GM23338 (cell line): ENCODE measurements at places on chromosomes 1 and 21. TPM values are rescaled to one million over a fixed set of nuclear protein-coding genes. Genes with fewer than 3 reads are reported as not detected.
A peak's percentile ranks its signal among the peaks of the same experiment; 100 is the strongest.

- H3K27ac ChIP-seq = no peak overlapping the region
- H3K4me3 ChIP-seq = no peak overlapping the region
- H3K27me3 ChIP-seq = no peaks in the 10 kb centered on the region
- peaks cover 24% of the 10 kb centered on the region for H3K4me1 ChIP-seq
- no peaks in the 10 kb centered on the region for H3K36me3 ChIP-seq
These were observed 122.2 kb downstream of the POU2F1 start for GRCh38 chr1:167342846-167343245.

GPR61 gene
- 0.58 TPM in 1 of 2 replicates, not detected in the other for total RNA-seq

- peaks cover 11% of the 10 kb centered on the region; the same call in 1 of the 2 replicates for H3K36me3 ChIP-seq
- no peaks in the 10 kb centered on the region for H3K4me1 ChIP-seq
- no peak overlapping the region for H3K4me3 ChIP-seq
- no peak overlapping the region for H3K27ac ChIP-seq
These were observed 17.1 kb downstream of the THEM4 start for GRCh38 chr1:151892190-151892589.

- no peak for DNase-seq
- H3K27ac ChIP-seq = no peak overlapping the region
- H3K4me1 ChIP-seq = no peaks in the 10 kb centered on the region
- no peaks in the 10 kb centered on the region for H3K27me3 ChIP-seq
- no peaks in the 10 kb centered on the region for H3K36me3 ChIP-seq
These were observed 56.4 kb downstream of the WDR3 start for GRCh38 chr1:117985973-117986372.

CCDC190 gene
- not detected in 2 replicates for total RNA-seq

LINGO4 gene
- total RNA-seq = not detected in 2 replicates

GRCh38 chr1:184843732-184844495 lies 89.3 kb upstream of the EDEM3 start:
- no peaks in the 10 kb centered on the region for H3K4me1 ChIP-seq
- DNase-seq = no peak
- no peaks in the 10 kb centered on the region for H3K27me3 ChIP-seq
- H3K27ac ChIP-seq = no peak overlapping the region

GCSAML gene
- total RNA-seq = not detected in 2 replicates

DNA sequence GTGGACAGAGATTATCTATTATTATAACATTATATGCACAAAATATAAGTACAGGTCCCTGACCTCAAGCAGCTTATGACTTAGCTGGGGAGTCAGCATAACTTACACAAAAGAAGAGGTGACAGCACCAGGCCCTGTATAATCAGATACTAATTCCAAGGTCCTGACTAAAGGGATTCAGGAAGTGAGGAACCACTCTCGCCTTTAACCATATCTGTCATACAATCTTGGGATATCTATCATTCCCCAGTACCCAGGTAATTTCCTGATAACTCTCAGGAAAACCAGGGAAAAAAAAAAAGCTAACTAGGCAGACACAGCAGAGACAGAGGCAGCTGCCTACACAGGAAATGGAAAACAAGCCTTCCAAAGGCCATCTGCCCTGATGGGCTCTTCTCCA lies 78.5 kb upstream of the CAMK1G start:
- H3K4me3 ChIP-seq = no peak overlapping the region
- no peaks in the 10 kb centered on the region for H3K36me3 ChIP-seq
- no peaks in the 10 kb centered on the region for H3K27me3 ChIP-seq

- H3K4me3 ChIP-seq = no peak overlapping the region
- peaks cover 4% of the 10 kb centered on the region; the same call in 1 of the 2 replicates for H3K4me1 ChIP-seq
- no peak overlapping the region for H3K27ac ChIP-seq
- DNase-seq = peak; percentile 60
These were observed 1.5 kb upstream of the S100A14 start for GRCh38 chr1:153617663-153618062.

- no peak for DNase-seq
- H3K36me3 ChIP-seq = no peaks in the 10 kb centered on the region; the same call in 1 of the 2 replicates
- H3K27me3 ChIP-seq = no peaks in the 10 kb centered on the region
- no peaks in the 10 kb centered on the region for H3K4me1 ChIP-seq
These were observed 140.5 kb upstream of the MAP1LC3C start for GRCh38 chr1:242139442-242139841.

- H3K27ac ChIP-seq = 0 out of 2 replicates have a peak overlapping the region, but pooled peaks have one; percentile 26
- H3K36me3 ChIP-seq = 0 out of 2 replicates have a peak, but pooled peaks cover 3% of the 10 kb centered on the region
- DNase-seq = no peak
- no peak overlapping the region for H3K4me3 ChIP-seq
- H3K4me1 ChIP-seq = peaks cover 46% of the 10 kb centered on the region
These were observed 34.9 kb downstream of the GPR3 start for GRCh38 chr1:27427329-27427728.

GRCh38 chr21:37737996-37738395 lies 178.3 kb downstream of the KCNJ6 start:
- DNase-seq = no peak
- H3K27me3 ChIP-seq = no peaks in the 10 kb centered on the region
- no peaks in the 10 kb centered on the region for H3K36me3 ChIP-seq
- H3K27ac ChIP-seq = no peak overlapping the region
- H3K4me1 ChIP-seq = 0 out of 2 replicates have a peak, but pooled peaks cover 5% of the 10 kb centered on the region
- H3K4me3 ChIP-seq = no peak overlapping the region

GRCh38 chr1:152801333-152801732 lies 4.8 kb downstream of the LCE1D start:
- H3K36me3 ChIP-seq = no peaks in the 10 kb centered on the region
- no peak overlapping the region for H3K4me3 ChIP-seq
- no peaks in the 10 kb centered on the region for H3K27me3 ChIP-seq
- no peak for DNase-seq
- H3K27ac ChIP-seq = no peak overlapping the region

HSD3B1 gene
- not detected in 2 replicates for total RNA-seq
